ENCODE measurements at places on chromosomes 12 and 14.

- no peak for DNase-seq
Observed at GRCh38 chr12:22860926-22861325, 236.0 kb downstream of the ETNK1 start.

DNA sequence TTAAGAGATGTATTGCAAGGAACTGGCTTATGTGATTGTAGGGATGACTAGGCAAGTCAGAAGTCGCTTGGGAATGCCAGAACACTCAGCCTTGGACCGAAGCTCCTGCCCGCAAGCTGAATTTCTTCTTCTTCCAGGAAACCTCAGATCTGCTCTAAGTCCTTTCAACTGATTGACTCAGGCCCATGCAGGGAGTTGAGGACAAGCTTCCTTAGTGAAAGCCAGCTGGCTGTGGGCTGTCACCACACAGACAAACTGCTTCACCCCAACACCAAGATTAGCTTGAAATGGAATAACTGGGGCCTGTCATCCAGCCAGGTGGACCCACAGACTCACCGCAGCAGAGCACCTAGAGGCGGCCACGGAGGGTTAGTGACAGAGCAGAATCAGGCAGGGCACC lies 24.7 kb downstream of the BDKRB2 start:
- no peak for DNase-seq

DNA sequence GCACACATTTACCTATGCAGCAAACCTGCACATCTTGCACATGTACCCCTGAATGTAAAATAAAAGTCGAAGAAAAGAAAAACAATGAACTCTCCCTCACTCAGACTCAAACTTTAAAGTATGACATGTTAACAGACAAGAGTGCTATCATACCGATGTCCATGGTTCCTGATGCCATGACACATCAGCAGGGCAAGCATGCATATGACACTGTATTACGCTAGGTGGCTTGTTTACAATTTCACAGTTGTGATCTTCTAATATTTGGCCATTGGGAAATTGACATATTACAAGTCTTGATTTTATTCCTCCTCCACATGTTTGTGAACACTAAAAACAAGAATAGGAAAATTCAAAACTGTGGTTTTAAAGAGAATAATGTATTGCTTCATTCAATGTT lies 126.6 kb downstream of the ADAMTS20 start:
- DNase-seq, result no peak

DNA sequence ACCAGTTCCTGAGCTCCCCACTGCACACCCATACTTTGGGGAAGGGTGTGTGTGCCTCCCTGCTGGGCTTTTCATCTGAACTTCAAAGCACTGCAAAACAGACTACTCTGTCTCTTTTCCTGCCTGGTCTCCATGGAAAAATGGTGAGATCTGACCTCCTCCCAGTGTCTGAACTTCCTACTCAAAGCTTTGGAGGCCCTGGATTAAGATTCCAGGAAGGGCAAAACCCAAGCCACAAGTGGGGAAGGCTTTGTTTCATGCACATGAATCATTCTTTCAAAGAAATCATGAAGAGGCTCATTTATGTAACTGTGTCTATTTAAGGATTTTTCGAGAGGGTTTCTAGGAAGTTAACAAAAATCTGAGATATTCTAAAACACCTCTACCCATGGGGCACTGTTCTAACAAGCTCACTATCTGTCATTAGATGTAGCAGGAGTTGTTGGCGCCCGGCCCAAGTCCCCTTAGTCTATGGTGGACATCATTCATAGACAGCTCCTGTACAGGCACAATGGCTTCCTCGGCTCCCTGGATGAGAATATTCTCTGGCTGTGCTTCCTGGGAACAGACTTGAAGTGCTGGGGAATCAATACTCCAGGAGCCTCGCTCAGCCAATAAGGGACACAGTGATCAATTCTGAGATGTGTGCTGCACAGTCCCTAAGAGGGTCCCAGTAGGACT lies 224.0 kb downstream of the KTN1 start:
- DNase-seq, result no peak

- no peak for DNase-seq
Observed at GRCh38 chr12:27190761-27191160, 53.3 kb upstream of the STK38L start.

GRCh38 chr12:42396473-42397259 lies 70.7 kb downstream of the PPHLN1 start:
- DNase-seq, result no peak

GRCh38 chr14:55228261-55228660 lies 36.9 kb upstream of the DLGAP5 start:
- no peak for DNase-seq

- no peak for DNase-seq
Observed at GRCh38 chr12:1131811-1132224, 140.8 kb downstream of the ERC1 start.

GRCh38 chr14:104199266-104199895 lies 61.0 kb downstream of the KIF26A start:
- DNase-seq, result no peak

GRCh38 chr14:97457575-97458085 lies 660.4 kb downstream of the VRK1 start:
- DNase-seq, result no peak

GRCh38 chr12:82880442-82880901 lies 193.8 kb downstream of the TMTC2 start:
- DNase-seq, result no peak

DNA sequence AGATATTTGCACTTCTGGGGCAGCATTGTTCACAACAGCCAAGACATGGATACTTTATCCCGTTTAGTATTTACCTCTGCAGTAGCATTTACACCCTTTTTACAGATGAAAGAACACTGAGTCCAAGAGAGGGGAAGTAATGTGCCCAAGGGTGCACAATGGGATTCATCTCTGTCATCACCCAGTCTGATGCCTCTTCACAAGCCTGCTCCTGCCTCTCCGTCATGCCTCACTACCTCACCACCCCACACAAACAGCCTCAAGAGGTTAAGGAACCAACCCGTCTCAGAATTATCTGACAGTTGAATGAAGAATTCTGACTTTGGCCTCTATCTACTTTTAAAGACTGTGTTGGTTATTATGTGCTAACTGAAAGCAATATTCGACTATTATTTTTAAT lies 368.4 kb downstream of the ATP23 start:
- no peak for DNase-seq

DNA sequence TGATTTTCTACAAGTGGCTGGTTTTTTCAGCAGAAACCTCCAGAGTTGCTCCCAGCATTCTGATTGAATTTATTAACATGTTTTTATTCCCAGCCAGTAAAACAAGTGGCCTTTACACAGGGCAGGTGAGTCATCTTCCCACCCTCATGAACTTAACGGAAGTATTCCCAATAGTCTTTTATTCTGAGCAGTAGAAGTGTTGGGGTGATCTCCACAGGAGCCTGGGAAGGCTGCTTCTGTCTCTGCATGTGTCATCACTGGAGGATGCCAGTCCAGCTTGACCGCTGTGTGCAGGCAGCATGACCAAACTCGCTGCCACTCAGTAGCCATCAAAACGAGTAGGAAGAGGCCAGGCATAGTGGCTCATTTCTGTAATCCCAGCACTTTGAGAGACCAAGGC lies 13.4 kb upstream of the DNAH10 start:
- no peak for DNase-seq

DNA sequence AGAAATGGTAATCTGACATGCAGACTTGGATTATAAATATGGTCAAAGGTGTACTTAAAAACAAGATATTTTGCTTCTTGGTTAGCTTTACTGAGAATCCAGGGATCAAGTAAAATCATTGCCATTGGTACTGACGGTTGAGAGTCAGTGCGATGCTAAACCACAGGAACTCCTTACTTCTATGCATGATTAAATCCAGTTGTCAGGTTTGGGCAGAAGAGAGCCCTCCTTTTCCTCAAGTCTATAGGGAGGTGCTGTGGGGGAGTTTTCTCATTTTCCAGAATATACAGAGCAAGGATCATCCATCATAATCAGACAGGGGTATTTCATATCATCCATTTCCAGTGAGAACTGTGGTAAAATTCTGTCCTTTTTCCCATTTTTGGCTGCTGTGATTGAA lies 839.1 kb downstream of the NRXN3 start:
- no peak for DNase-seq

DNA sequence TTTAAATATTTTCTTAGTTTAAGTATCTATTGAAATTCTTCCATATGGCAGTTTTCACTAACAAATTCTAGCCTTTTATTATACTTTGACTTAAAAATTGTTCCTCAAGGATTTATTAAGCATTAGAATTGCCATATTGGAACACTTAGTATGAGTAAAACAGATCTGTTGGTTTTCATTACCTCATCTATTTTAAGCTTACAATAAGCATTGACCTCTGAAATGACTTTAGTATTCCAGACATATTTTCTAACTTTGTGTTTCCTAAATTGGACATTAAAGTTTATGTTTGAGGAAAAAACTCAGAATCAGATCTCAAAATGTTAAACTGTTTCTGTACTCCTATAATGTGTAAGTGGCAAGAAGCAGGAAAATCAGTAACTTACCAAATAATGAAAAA lies 48.4 kb downstream of the CSRP2 start:
- DNase-seq, result no peak

DNA sequence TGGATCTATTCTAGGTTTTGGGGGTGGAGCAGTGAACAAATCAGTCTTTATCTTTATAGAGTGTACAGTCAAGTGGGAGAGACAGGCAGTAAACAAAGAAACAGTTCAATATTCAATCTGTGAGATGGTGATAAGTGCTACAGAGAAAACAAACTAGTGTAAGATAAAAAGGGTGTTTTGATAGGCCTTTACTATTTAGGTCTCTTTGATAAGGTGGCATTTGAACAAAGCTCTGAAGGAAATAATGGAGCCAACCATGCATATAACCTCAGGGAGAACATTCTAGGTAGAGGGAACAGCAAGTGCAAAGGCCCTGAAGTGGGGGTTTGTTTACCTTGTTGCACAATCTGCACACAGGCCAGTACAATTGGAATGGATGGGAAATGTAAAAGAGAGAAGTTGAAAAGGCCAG lies 47.3 kb downstream of the PTPN11 start:
- DNase-seq, result no peak

GRCh38 chr12:4160314-4161040 lies 113.1 kb upstream of the CCND2 start:
- no peak for DNase-seq

GRCh38 chr14:77601846-77602619 lies 14.4 kb downstream of the SPTLC2 start:
- DNase-seq, result no peak

GRCh38 chr12:70258605-70259403 lies 15.6 kb downstream of the CNOT2 start:
- DNase-seq, result no peak

DNA sequence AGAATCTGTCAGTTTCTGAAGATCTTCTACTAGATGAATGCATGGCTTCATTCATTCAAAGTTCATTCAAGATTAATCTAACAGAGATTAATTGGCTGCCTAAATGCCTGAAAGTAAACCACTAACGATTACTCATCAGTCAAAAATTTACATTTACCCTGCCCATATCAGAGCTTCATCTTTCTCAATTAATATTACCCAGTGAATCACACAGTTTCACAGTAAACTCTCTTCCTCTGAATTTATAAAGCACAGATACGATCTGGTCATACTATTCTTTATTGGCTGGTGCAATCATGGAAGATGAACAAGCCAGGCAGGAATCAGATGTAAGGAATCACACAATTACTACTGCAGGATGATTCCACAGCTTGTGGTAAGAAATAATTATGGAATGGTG lies 377.7 kb downstream of the SLC16A7 start:
- DNase-seq, result no peak

DNA sequence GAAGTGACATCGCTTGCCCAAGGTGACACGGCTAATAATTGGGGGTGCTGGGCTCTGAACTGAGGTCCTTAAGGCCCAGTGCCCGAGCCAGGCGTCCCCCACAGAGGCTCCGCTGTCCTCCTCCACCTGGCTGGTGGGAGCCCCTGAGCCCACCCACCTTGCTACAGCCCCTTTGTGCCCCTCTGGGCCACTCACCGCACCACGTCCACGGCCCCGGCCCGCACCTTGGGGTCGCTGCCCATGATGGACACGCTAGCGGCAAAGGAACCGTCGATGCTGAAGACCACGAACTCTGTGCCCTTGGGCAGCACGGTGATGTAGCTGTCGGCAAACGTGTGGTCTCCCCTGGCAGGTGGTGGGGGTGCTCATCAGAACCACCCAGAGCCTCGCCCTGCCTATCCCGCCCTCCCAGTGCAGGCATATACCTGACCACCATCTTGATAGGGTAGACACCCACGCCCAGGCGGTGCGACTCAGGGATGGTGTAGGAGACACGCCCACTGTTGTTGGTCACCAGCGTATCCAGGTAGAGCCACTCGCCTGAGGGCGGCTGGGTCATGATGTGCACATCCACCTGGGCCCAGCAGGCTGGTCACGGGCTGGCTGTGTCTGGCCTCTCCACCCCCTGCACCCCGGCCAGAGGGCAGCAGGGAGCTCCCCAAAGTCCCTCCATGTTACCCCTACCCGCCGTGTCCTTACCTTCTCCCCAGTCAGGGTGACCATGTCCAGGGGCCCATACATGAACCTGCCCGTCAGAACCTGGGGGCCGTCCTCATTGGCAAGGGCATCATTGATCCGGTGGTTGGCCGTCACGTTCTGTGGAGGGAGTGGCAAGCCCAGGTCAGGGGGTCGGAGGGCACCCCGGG lies 6.8 kb downstream of the ARL6IP4 start:
- no peak for DNase-seq

- no peak for DNase-seq
Observed at GRCh38 chr12:98769068-98769467, 124.0 kb downstream of the APAF1 start.

DNA sequence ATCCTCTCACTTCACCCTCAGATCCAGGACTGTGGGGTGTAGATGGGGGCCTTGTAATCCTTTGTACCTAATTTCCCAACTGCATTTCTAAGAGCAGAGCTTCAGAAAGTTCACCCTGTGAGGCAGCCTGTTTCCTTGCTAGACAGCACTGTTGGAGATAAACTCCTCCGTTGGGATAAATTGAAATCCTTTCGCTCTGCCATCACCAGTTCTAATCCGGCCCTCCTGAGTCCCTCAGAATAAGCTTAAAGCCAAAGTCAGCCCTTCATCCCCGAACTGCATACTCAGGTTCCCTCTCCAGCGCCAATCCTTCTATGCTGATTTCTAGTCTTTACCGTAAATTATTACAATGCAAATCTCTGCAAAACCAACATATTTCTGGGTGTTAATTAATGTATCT lies 114.7 kb downstream of the PRMT8 start:
- DNase-seq, result no peak

DNA sequence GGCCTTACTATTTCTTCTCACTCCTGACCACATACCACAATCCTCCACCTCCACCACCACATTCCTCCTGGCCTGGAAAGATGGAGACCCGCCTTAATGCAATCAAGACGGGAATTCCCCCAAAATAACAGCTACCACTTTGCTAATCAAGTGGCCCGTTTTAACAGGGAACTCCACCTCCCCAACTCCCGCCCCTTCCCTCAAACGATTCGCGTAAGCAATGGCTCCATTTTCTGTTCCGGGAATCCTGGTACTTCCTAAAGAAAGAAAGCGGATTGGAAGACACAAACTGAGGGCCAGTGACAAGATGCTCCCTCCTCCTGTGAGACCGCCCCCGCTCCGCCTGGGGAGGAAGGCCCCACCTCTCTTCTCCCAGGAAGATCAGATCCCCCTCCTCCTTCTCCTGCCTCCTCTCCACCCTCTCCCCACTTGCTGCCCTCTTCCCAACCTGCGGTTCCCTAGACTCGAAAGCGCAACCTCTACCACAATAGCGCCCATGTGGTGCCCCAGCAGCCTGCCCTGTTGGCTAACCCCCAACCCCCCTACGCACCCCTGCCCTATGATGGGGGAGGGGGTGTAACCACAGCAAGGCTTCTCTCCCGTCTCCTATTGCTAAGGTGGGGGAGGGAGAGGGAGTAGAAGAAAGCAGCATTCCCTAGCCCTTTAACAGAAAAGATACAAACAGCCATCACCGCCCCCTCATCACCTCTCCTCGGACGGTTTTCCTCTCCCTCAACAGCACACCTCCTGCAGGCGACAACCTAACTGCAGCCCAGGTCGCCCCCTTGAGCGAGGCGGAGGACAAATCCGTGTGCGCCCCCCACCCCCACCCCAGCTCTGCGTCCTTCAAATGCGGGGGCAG lies 777 bp downstream of the ARF3 start:
- DNase-seq, result peak; percentile 57
